ENCODE measurements at places on chromosomes 3 and 15.

- no peak for DNase-seq
Measured at GRCh38 chr3:8712045-8712907, 21.3 kb upstream of the CAV3 start.

DNA sequence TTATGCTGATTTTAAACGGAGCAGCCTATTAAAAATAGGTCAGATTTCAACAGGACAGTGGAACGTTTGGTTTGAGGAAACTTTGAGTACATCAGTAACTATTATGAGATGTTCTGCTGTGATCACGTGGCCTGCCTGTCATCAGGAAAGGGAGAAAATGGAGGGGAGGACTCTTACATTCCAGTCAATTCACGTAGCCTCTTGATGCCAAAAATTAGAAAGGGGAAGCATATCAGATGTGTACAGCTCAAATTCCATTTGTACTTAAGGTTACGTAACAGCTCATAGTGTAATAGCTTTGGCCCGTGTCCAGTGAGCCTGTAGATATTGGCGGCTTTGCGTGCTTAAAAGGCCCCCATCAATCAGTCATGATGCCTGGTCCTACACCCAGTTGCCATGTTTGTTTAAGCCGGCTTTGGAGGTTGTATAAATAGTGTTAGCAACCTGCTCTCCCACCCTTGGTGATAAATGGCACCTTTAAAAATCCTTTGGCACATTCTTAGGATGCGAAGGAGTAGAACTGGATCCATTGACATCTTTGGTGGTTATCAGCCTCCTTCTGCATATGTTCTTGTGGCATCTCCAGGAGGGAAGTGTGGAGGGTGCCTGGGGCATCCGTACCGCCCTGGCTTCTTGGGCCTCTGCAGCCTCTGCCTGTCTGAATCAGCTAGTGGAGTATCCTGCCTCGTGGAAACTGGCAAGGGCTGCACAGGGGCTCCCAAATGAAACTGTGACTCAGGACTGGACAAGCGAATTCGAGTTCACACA, 163.9 kb downstream of the THSD4 start:
- DNase-seq: no peak

GRCh38 chr3:14093831-14094230, 30.8 kb downstream of the CHCHD4 start:
- no peak for DNase-seq

DNA sequence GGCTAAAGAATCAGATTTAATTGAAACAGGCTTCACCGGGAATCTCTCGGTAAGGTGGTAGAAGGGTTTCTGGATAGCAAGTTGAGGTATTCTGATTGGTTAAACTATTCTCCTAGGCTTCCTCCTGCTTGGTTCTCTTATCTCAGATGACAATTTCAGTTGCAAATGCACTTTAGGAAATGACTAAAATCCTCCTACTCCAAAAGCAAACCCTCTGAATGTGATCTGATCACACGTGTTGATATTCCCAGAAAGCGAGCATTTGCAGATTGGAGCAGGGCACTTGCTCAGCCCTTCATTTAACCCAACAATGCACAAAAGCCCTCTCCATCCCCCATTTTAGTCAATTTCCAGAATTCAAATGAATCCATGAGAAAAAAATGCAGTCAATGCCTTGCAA, 55.6 kb upstream of the ICE2 start:
- no peak for DNase-seq

DNA sequence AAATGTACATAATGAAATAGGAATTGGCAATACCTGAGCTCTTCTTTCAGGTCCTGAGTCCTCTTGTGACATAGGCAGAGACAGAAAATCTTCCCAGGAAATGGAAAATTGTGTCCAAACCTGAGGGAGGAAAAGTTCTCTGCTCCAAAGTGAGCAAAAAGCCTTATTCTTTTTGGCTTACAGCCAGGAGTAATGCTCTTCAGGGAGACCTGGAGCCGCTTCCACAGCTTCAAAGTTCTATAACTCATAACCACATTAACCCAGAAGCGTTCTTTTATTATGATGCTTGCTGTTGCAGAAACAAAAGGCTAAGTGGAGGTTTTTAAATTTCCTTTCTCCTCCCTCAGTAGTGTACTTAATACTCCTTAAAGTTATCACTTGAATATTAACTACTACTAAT, 633 bp downstream of the IGSF10 start:
- DNase-seq: no peak

DNA sequence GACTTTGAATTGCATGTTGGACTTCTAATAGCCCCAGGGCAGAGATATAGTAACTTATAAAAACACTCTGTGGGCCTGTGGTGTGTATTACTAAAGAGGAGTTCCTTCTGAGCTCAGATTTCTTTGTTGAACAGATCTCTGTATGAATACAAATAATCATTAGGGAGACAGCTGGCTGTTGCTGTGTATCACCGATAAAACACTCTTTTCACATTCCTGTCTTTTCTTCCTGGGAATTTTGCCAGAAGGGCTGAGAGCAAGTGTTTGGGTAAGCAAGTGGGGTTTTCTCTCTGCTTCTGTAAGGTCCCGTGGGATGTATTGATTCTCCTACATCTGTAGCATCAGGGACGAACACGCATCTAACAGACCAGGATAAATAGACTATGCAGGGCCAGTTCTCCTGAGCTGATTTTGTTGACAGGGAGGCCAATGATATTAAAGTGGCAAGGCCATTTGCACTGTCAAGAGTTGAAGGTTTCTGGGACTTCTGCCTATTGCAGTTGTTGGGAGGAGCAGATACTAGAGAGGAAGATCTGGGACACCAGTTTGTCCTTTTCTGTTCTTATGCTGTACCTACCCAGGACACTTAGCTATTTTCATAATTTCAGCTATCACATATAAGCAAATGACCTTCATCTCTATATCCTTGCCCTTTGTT, 225.9 kb upstream of the CD96 start:
- DNase-seq: peak; percentile 32

DNA sequence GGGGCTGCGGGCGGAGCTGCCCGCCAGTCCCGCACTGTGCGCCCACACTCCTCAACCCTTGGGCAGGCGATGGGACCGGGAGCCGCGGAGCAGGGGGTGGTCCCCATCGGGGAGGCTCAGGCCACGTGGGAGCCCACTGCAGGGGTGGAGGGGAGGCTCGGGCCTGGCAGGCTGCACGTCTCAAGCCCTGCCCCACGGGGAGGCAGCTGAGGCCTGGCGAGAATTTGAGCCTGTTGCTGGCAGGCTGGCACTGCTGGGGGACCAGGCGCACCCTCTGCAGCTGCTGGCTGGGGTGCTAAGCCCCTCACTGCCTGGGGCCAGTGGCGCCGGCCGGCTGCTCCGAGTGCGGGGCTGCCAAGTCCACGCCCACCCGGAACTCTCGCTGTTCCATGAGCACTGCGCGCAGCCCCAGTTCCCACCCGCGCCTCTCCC, 34.3 kb downstream of the NKIRAS1 start:
- DNase-seq: no peak

DNA sequence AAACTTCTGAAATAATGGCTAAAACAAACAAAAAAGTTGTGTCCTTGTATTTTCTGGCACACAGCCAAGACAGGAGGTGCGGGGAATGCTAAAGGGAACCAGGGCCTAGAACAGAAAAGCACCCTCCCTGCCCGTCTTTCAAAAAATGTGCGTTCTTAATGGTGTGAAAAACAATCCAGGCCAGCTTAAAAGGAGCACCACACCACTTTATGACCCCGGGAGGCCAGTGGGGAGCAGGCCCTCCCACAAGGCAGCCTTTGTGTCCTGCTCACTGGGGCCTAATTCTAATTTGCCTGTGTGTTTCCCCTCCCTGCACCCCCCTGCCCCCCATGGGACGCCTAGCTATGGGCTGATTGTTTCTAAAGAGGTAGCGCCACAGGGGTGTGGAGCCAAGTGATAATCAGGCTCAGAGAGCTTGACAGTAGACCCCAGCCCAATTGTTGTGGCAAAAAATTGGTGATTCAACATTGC, 181.4 kb downstream of the GREM1 start:
- no peak for DNase-seq

DNA sequence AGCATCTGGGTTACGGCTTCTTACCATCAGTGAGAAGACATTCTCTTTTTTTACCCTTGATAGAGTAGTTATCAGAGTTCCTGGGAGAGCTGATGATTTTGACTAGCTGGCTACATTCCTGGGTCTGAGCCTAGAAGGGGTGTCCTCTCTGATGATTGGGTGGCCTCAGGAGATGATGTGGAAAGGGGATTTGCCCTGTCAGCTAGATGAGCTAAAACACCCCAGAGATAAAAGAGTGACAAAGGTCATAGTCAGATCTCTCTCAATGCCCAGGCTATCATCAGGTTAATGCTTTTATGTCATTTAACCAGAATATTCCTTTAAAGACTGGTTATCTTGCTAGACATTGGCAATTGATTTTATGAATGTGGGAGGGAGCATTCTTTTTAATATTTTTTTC, 130.2 kb downstream of the KCNAB1 start:
- no peak for DNase-seq

DNA sequence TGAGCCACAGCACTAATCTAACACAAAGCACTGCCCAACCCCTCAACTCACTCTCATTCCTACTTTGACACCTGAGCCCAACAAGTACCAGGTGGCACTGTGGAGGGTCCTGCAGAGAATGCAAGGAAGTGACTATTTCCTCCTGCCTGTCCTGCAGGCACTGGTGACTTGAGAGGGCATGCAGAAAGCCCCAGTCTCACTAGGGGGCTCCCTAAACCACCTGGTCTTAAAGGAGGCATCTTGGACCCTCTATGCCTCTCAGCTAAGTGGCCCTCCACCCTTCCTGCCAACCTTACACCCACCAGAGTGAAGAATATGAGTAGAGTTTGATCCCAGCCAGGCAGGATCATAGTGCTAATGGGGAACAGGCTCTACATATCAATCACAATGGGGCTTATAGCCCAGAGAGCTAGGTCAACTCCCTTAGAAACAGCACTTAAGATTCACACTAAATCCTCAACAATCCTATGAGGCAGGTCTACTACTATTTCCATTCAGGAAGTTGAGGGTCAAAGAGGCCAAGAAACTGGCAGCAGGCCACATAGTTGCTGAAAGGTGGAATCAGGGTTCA, 15.2 kb downstream of the TRAIP start:
- DNase-seq: peak; percentile 8

GRCh38 chr15:70835415-70835814, 18.5 kb downstream of the LARP6 start:
- no peak for DNase-seq

GRCh38 chr15:81160312-81161159, 26.5 kb downstream of the CFAP161 start:
- peak; percentile 44 for DNase-seq

GRCh38 chr15:78624651-78625590, 4.1 kb upstream of the CHRNA3 start:
- DNase-seq: no peak

DNA sequence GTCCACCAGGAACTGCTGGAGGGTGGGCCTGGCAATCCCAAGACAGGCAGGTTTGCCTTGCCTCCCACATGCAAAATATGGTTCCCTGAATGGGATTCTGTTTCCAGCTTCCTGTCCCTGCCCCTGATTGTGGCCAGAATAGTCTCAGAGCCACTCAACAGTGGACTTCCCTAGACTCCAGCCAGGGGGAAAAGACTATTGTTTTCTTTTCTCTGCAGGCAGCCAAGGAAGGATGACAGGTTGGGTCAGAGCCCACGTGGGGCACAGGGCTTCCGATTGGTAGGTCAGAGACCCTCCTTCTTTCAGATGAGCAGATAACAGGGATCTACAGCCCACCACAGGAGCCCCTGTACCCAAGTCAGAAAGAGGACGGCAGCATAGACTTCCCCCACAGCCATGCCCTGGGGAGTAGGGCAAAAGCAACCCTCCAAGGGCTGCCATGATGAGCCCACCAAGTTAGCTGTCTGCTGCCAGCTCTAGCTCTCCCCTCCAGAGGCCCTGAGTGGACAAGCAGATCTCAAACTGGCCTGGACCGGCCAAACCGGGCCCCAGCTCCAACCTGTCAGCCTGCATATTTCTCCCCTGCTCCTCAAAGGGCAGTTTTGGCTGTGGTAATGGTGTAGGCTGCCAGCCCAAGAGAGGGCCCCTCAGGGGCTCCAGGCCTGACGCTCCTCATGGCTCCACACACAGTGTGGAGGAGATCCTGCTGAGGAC, 6.4 kb downstream of the TLR9 start:
- DNase-seq: no peak

DNA sequence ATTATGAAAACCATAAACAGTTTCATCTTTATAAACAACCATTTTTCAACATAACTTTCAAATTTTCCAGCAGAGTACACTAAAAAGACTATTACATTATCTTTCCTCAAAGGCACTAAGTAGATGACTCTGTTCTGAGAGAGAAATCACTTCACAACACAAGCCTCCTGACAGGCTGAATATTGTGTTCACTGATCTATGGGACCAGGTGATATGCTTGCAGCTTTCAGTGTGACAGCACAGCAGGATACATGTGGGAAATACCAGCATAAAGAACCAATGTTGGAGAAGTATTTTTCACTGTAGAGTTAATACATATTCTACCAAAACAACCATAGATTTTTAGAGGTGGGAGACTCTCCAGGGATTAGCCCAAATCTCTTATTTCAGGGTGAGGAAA, 350.6 kb downstream of the PLCL2 start:
- no peak for DNase-seq

DNA sequence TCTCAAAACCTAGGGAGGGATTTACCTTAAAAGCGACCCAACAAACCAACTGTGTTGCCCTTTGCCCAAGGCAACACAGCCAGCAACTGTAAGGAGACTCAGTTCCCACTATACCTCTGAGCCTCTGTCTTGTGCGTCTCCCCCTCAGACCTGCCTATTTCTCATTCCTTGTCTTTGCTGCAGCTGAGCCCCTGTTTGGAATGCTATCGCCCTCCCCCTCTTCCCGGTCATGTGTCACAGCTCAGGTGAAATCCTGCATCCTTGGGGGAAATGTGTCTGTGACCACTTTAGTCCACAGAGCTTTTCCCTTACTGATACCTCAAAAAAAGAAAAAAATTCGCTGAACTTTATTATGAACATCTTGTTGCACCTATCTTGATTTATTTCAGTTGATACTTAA, 52.0 kb upstream of the LRIG1 start:
- DNase-seq: no peak

GRCh38 chr3:16012086-16012485, 162.4 kb upstream of the GALNT15 start:
- no peak for DNase-seq

GRCh38 chr3:177213801-177214535, 16.7 kb upstream of the TBL1XR1 start:
- no peak for DNase-seq

DNA sequence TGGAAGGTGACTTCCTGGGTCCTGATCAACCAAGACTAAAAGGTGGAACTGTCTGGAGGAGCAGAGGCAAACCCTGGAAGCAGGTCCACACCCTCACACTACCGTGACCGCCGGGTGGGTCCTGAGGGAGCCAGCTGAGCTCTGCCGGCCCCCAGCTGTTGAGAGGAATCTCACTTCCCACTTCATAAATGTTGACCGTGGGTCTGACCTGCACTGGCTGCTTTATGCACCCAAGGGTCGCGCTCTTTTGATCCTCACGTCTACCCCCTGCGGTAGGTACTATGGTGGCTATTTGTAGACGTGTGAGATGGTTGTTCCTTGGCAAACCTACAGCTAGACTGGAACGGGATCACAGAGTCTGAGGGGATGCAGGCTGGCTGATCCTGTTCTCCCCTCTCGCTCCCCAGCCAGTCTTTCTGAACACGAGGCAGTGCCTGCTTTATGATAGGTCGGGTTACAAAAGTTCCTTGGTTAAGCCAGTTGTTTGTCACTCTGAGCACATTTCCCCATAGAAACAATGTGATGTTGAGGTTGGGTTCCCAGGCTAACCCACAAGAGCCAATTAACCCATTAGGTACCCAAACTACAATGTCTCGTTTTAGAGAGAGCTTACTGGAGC, 113.0 kb upstream of the ETV5 start:
- DNase-seq: no peak

Measured in NCI-H524 treated with DMSO at 0.1 percent for 48 hours (cell line).